ENCODE measurements at places on chromosomes 1 and 21. TPM values are rescaled to one million over a fixed set of nuclear protein-coding genes. Genes with fewer than 3 reads are reported as not detected.

Gene EFNA3
- polyA plus RNA-seq: 1.8 TPM

Gene KPRP
- not detected for polyA plus RNA-seq

Gene LRRC38
- not detected for polyA plus RNA-seq

Gene MIXL1
- polyA plus RNA-seq: not detected

Gene DTL
- polyA plus RNA-seq: 1.1 TPM

Gene FMO1
- polyA plus RNA-seq: 0.48 TPM

Gene ZNF695
- 0.23 TPM for polyA plus RNA-seq

Gene CFH
- 44.7 TPM for polyA plus RNA-seq

Gene SPATA21
- polyA plus RNA-seq: 0.15 TPM

Gene MYCL
- 2.4 TPM for polyA plus RNA-seq

Gene LCE2B
- polyA plus RNA-seq: not detected

Gene RBM11
- polyA plus RNA-seq: 2.0 TPM

Gene CCDC185
- polyA plus RNA-seq: not detected

Gene CHRNB2
- 0.06 TPM for polyA plus RNA-seq

Gene GRHL3
- 0.30 TPM for polyA plus RNA-seq

Gene CLEC20A
- polyA plus RNA-seq: 0.14 TPM

Gene DNAJC6
- polyA plus RNA-seq: 0.96 TPM

Gene C8B
- polyA plus RNA-seq: 0.22 TPM

Gene TMEM269
- 0.03 TPM for polyA plus RNA-seq

Gene SFT2D2
- polyA plus RNA-seq: 7.6 TPM

Gene RGS1
- 34.1 TPM for polyA plus RNA-seq

Gene PROK1
- 0.05 TPM for polyA plus RNA-seq

Gene ANKRD34A
- 0.45 TPM for polyA plus RNA-seq

Gene AMIGO1
- 2.4 TPM for polyA plus RNA-seq

Gene MAP7D1
- polyA plus RNA-seq: 103 TPM

Measured in lung (tissue), 17 donors.